Activated T-helper 17 cell treated with anti-CD3 and anti-CD28 coated beads, Interleukin-2, amount 50 U/mL, for 72 hours (primary cell): ENCODE measurements at places on chromosomes 6 and 20. TPM values are rescaled to one million over a fixed set of nuclear protein-coding genes. Genes with fewer than 3 reads are reported as not detected.

The HLA-DQA1 gene
- total RNA-seq: 11.6 TPM

The YIPF3 gene
- total RNA-seq: 66.7 TPM

- ATAC-seq: no peak
These were observed 9.1 kb upstream of the BPIFA2 start for GRCh38 chr20:33158637-33159385.

- no peak for ATAC-seq
These were observed 34.7 kb downstream of the BMP2 start for GRCh38 chr20:6802227-6802626.

DNA sequence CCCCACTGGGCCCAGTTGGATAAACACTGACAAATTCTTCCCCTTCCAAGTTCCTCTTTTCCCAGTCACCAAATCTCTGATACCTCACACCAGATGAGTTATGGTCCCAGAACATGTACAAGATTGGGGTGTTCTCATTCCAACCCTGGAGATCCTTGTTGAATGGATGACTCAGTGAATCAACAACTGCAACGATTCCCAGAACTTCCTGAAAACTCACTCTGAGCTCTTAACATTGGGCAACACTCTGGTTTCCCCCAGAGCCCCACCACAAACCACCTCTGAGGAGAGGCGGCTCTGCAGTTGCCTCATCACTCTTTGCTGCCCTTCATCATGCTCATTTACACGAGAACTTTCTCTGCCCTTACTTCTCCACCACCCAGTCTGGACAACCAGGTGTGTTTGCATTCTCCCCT lies 115.2 kb downstream of the MRPL14 start:
- no peak for ATAC-seq
